B cell (primary cell): ENCODE measurements at places on chromosomes 4 and X. TPM values are rescaled to one million over a fixed set of nuclear protein-coding genes. Genes with fewer than 3 reads are reported as not detected.

DNA sequence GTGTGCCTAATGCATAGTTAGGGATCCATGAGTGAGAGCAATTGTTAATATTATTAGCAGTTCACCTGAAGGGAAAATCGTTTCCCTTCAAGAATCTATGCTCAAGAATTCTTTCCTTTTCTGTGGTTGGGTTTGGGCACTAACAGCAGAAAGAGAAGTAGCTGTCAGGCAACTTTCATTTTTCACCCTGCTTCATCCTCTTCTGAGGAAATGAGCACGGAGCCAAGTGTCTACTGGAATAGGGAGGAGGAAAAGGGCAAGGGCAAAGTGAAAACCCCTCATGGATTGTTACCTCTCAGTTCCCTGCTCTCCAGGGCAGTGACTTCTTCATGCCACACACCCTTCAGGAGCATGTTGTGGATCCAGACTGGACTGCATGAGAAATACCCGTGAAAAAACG is 2.6 kb upstream of the HPGDS start:
- DNase-seq, result no peak

Gene DDX53
- not detected in 2 replicates for total RNA-seq

DNA sequence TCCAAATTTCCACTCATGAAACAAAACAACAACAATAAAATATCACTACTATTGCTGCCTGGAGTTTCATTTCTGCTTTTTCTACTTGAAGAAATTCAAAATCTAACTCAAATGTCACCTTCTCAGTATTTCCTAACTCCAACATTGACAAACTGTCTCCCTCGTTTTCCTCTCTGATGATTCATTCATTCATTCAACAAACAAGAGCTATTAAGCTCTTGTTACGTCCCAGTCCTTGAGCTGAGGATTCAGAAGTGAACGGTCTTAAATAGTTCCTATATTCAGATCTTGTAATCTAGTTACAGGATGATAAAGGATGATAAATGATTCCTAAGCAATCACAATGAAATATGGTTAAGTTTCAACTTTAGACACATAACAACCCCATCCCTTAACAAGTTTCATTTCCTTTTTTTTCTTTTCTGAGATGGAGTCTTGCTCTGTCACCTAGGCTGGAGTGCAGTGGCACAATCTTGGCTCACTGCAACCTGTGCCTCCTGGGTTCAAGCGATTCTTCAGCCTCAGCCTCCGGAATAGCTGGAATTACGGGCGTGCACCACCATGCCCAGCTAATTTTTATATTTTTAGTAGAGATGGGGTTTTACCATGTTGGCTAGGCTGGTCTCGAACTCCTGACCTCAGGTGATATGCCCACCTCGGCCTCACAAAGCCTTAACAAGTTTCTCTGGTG is 1.7 kb downstream of the SLC9B2 start:
- DNase-seq, result peak; percentile 62

GRCh38 chrX:17537723-17538243 is 162.8 kb downstream of the NHS start:
- no peak for DNase-seq

DNA sequence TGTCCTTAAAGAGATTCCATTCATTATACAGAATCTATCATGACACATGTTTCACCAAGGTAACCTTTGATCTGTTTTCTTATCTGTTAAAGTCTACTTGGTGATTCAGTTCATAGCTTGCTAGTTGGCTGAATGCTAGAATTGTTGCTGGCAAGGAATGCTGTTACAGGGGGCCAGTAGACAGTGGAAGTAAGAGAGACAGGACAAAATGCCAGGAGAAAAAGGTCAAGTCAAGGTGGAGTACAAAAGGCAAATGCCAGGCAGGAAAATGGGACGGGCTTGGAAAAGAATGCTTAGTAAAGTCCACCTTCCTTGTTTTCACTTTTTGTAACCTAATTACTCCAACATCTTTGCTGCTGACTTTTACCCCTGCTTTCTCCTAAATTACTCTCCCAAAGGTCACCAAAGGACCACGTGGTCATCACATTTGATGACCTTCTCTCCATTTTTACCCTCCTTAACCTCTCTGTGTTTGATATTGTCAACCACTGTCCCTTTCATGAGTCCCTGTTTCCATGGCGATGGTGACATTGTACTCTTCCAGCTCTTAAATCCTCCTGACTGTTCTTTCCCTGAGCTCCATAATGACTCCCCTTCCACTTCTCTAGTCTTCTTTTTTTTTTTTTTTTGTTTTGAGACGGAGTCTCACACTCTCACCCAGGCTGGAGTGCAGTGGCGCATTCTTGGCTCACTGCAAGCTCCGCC is 24.5 kb upstream of the TAPT1 start:
- DNase-seq, result no peak
